Activated T-cell treated with anti-CD3 and anti-CD28 coated beads for 48 hours (primary cell): ENCODE measurements at places on chromosomes 3 and 15.

DNA sequence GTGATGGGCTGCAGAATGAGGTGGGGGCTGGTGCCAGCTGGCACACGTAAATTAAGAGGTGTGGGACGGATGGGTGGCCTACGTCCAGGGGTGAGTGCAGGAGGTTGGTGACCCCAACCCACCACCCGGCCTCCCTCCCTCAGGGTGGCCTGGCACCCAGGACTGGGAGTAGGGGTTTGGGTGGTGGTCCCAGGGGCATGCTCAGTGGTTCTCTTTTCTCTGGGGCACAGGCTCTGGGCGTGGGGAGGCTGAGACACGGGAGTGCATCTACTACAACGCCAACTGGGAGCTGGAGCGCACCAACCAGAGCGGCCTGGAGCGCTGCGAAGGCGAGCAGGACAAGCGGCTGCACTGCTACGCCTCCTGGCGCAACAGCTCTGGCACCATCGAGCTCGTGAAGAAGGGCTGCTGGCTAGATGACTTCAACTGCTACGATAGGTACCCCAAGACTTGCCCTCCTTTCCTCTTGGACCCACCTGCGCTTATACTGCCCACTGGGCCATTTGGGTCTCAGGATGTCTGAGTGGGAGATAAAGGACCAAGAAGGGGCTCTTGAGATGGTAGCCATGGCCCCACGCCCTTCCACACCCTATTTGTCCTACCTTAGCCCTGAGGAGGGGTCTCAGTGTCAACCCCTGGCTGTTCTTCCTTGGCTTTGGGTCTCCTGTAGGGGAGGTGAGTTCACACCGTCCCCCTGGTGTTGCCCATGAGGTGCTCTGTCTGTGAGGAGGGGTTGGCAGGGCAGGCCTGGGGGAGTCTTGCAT lies 18.9 kb upstream of the EXOG start:
- no peak for DNase-seq

GRCh38 chr3:133776794-133777438 lies 28.7 kb upstream of the SRPRB start:
- no peak for DNase-seq

GRCh38 chr3:100407977-100408532 lies 6.7 kb downstream of the LNP1 start:
- no peak for DNase-seq

DNA sequence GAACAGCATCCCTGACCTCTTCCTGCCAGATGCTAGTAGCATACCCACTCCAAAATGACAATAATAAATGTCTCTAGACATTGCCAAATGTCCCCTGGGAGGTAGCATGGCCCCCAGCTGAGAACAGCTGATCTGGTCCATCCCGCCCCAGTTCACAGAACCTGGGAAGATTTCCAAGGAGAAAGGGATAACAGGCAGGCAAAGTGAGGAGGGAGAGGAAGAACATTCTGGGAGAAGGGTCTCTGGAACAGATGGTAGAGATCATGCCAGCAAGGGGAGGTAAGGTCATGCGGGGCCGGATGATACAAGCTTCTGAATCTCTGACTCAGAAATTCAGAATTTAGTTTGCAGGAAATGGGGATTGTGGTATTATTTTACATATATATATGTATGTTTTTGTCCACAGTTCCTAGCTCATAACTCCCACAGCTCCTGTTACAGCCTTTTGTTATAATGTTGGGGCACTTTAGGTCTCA lies 192.7 kb downstream of the SUCLG2 start:
- no peak for DNase-seq

DNA sequence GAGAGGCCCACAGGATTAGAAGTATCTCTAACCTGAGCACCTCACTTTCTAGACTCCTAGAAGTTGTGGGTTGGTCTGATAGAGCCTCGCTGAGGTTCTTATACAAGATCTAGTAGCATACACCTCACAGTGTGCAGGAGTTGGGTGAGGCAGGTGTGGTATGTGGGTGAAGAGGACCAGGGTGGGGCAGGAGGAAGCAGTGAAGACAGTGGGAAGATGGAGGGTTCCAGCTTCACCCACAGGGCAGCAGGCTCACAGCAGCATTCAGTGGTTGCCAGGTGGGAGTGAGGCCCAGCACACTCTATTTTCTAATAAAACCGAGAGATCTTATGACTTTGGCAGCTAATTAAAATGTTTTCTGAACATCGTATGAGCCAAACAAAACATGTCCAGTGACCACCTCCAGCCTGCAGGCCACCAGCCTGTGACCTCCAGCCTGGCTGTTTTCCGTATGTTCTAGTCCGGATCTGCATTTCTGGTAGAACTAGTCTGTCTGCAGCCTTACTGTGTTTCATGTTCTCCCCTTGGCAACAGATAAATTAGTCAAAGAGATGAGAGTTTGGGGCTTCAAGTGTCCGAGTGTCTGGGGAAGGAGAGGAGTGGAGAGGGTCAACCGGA lies 170.4 kb upstream of the CTDSPL start:
- no peak for DNase-seq

DNA sequence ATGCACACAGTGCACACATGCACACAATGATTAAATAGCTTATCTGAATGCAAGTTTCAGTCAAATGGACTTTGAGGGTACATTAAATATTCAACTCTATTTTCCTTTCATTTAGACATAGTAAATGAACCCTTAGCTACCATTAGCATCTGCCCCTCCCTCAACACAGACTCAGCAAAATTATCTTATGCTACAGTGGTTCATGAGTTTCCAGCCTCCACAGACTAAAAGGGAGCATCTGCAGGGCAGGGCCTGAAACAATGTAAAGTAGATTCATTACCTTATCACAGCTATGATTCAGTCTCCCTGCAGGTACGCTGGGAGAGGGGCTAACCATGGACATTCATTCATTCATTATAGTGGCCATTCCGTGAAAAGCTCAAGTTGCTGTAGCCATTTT lies 329.1 kb downstream of the VGLL3 start:
- DNase-seq: no peak

- peak; percentile 85 for DNase-seq
Measured at GRCh38 chr15:100349696-100350433, 8.1 kb upstream of the ADAMTS17 start.

DNA sequence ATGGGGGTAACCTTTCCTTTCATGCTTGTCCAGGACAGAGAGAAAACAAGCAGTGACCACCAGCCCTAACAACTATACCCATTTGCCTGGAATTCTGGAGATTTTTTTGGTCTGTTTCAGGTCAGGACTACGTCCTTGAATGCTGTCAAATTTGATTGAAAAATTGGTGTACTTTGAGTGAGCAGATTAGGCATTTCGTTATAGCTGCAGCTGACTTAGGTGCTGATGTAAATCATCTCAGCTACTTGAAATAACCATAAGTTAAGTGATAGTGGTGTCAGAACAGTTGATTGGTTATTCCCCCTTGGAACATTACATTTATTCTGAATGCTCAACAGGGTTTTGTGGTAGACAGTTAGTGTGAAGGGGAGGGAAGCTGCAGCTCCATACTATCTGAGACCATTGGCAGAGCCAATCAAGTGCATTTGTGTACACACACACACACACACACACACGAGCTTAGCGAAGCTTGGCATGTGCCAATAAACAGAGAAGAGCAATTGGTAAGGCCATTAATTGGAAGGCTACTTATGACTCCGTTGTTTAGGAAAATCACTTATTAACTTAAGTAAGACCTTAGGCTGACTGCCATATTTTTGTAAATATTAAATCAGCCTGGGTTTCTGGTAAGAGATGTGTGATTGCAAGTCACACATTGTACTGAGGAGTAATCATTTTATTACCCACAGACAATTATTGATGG lies 447.8 kb downstream of the MFSD1 start:
- DNase-seq: no peak
